Gastroesophageal sphincter (tissue), 4 donors: ENCODE measurements at places on chromosomes 12 and 14.
A peak's percentile ranks its signal among the peaks of the same experiment; 100 is the strongest.

DNA sequence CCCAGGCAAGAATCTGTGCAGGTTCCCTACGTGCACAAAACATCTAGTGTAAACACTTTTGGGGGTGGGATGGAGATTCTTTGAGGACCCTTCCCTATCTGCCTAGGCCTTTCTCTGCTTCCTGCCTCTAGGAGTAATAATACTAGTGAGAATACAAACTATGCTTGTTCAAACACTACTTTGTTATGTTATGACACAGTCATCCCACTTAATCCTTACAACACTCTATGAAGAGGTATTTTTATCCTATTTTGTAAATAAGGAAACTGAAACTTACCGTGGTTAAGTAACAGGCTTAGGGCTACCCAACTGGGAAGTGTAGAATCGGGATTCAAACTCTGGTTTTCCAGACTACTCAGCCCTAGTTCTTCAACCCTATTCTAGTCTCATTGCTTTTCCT is 96.5 kb downstream of the KCNA5 start:
- ATAC-seq = no peak

GRCh38 chr12:23771240-23771949 is 178.1 kb downstream of the SOX5 start:
- peak; percentile 76 for ATAC-seq

GRCh38 chr12:4819654-4820053 is 90.1 kb upstream of the KCNA1 start:
- peak; percentile 80 for ATAC-seq

GRCh38 chr14:29885988-29886387 is 41.7 kb downstream of the PRKD1 start:
- ATAC-seq = no peak

DNA sequence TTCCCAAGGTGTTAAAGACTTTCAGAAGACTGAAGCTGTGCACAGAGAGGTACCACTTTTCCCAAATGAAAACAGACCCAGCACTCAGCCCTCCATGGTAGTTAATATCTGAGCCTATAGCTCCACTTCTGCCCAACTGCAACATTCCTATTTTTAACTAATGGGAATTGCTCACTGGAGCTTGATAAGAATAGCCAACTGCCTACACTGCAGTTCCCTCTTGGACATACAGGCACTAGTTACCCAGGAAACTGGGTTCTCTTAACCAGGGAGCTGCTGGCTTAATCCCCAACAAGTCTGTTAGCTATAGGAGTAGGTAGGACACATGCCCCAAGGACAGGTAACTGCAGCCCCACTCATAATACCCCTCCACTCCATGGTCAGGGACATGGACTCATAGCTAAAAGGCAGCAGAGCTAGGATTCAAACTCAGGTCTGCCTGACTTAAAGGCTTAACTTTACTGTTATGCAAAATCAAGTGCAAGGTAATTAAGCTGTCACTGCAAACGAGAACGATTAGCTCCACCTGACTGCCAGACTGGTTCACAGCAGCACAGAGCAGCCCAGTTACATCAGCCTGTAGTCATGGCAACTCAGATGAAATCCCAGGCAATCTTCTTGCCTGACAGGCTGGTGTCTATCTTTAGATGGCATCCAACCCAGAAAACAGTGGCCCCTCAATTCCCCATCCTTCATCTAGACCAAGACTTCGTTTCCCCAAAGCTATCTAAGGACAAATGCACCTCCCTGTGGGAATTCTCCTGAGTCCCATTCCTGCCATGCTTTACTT is 77.1 kb upstream of the ACTN1 start:
- ATAC-seq = peak; percentile 22

DNA sequence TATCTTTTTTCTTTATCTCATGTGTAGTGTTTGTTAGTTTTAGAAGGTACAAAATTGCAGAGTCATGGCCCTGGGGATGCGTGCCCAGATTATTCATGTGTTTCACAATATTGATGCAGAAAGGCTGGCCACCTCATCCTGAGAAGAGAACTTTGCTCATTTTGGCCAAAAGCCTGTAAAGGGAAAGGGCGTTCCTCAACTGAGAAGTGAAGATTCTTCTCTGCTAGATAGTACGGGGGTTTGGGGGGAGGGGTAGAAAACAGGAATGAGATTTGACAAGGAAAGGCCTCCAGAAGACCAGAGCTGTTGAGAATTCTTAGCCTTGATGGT is 1.7 kb downstream of the MGST1 start:
- ATAC-seq = peak; percentile 80

- ATAC-seq = no peak
Measured at GRCh38 chr12:57516617-57517153, 3.6 kb downstream of the DDIT3 start.

GRCh38 chr12:54232790-54233189 is 44.0 kb upstream of the SMUG1 start:
- ATAC-seq = no peak

DNA sequence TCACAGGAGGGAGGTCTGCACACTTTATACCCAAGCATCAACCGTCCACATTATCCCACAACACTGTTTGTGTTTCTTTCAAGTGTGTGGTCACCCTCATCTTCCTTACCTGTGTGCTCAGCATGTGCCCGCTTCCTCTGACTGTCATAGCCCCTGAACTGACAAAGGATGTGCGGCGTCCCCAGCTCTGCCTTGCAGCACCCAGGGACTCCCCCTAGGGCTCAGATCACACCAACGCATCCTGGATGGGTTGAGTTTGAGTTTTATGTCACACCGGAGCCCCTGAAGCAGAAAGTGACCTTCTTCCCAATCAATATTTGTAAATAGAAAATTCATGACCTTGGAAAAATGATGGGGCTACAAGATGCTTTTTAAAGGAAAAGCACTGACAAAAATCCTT is 770.7 kb upstream of the TMEM132C start:
- no peak for ATAC-seq

- no peak for ATAC-seq
Measured at GRCh38 chr12:121255433-121255832, 41.1 kb downstream of the CAMKK2 start.

GRCh38 chr14:57326253-57326652 is 57.5 kb downstream of the AP5M1 start:
- ATAC-seq = no peak

- no peak for ATAC-seq
Measured at GRCh38 chr14:102539544-102540314, 30.2 kb upstream of the ANKRD9 start.

GRCh38 chr12:32734952-32735351 is 20.7 kb downstream of the YARS2 start:
- ATAC-seq = no peak

DNA sequence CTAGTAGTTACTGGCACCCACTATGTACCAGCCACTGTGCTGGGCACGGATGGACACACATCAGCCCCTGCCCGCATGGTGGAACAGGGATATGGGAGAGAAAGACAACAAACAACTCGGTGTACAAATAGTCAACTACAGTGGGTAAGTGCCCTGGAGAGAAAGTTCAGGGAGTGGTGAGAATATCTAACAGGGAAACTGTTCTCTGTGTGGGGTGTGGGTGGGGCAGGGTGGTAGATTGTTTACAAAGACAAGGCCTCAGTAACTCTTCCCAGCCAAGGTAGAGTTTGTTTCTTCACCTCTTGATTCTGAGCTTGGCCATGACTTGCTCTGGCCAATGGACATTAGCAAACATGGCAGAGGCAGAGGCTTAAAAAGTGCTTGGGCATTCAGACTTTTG is 12.9 kb upstream of the CLMN start:
- ATAC-seq = no peak

DNA sequence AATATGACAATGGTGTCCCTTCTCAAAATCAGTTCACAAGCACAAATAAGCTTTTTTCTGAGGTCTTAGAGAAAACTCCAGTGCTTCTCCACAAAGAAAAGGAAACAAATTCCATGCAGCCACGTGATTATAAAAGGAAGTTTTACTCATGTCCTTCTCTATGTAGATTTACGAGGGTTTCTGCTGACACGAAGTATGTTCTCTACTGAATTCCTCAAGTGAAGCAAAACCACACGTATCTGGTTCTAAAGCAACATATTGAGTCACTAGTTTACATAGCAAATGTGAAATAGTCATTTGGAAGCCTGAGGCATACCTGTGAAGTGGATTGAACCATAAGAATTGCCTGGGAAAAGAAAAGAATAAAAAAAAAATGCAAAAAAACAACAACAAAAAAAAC is 31.9 kb downstream of the BMP4 start:
- no peak for ATAC-seq

DNA sequence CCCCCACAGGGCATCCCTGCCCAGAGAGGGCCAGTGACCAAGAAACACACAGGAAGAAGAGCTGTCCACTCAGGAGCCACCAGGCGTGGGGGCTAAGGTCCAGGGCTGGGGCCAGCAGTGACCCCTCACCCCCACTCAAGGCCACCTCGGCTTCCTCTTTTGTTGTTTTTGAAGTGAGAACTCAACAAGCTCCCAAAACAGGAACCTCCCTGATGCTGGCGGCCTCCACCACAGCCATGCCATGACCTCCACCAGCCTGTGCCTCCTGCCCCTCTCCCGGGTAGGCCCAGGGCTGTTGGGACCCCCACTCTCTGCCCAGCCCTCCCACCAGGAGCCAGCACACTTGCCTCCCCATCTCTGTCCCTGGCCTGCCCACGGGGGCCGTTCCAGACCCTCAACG is 7.8 kb downstream of the AKT1 start:
- ATAC-seq = no peak

- ATAC-seq = no peak
Measured at GRCh38 chr12:53427905-53428594, 4.4 kb downstream of the AMHR2 start.

DNA sequence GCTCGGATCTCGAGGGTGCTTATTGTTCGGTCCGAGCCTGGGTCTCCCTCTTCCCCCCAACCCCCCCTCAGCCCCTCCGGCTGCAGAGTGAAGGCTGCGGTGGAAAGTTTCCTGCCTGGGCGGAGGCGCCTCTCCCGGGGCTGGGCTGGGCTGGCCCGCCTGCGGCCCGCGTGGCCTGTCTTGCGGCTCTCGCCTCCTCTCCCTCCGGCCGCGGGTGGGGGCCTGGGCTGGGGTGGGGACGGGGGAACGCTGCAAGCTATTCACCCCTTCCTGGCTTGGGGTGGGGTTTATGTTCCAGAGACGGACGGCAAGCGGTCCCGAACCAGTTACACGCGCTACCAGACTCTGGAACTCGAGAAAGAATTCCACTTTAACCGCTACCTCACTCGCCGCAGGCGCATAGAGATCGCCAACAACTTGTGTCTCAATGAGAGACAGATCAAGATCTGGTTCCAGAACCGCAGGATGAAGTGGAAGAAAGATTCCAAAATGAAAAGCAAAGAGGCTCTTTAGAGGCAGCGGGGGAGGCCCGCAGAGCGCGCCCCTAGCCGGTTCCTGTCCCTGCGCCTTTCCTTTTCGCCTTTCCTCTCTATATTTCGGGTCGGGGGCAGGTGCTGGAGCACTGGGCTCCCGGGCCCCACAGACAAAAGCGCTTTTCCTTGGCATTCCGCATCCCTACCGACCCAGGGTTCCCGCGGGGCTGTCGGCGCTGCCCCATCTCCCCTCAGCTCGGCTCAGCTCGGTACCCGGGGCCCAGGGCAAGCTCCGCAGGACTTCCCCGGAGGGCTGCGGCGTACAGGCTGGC is 1.3 kb downstream of the HOXC5 start:
- ATAC-seq = peak; percentile 36
